Fibroblast of skin of scalp (primary cell): ENCODE measurements at places on chromosomes 16 and 17.
A peak's percentile ranks its signal among the peaks of the same experiment; 100 is the strongest.

- DNase-seq: peak; percentile 53
These were observed 1.5 kb downstream of the SLC38A8 start for GRCh38 chr16:84040823-84041820.

- DNase-seq: peak; percentile 71
These were observed 264.5 kb downstream of the FTO start for GRCh38 chr16:53968454-53968853.

- DNase-seq: peak; percentile 84
These were observed 31.5 kb downstream of the CDK5RAP3 start for GRCh38 chr17:48002266-48002915.

DNA sequence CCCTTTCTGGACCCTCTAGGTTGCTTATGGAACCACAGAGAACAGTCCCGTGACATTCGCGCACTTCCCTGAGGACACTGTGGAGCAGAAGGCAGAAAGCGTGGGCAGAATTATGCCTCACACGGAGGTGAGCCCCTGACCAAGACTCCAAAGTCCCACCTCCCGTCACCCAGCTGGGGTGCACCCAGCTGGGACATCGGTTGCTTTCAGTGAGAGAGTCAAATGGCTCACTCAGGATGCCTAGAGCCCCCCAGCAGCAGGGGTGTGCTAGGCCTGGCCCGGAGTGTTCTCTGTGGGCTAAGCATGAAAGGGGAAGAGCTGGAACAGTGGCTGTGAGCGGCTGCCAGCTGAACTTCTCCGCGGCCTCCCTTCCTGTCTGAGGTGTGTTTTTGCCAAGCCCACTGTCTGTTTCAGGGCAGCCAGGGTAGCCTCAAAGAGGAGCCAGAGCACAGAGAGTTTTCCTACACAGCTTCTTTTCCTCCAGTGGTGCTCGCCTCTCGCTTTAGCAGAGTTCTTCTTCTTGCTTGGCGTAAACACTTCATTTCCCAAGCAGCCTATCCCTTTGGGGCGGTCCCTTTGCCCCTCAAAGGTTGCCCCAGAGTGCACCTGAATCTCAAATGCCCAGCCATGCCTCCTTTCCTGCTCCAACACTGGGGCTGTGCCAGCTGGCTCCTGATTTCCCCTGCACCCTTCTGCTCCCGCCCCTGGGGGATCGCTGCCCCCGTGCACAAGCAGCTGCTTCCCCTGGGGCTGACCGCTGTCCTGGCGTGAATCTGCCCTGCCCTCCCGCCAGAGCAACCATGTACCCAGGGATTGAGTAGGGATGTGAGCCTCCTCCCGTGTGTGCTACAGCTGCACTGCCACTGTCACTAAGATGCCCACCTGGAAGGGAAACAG is 2.6 kb upstream of the CHAD start:
- no peak for DNase-seq

DNA sequence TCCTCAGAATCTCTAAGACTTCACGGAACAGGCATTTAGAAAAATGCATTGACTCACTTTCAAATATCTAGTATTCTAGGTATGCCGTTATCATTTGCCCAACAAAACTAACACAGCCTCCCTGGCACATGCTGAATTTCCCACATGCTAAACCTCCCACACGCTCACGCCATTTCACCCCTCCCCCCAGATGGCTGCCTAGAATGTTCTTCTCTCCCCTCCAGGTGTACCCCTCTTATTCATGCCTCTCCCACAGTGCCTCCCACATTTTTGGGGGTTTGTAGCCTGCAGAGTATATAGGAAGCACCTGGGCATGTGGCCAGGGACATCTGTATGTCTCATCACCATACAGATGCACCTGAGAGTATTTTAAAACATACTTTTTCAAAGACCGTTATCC is 38.2 kb upstream of the ICAM2 start:
- no peak for DNase-seq

- DNase-seq: no peak
These were observed 528 bp downstream of the TERB1 start for GRCh38 chr16:66800856-66801255.

DNA sequence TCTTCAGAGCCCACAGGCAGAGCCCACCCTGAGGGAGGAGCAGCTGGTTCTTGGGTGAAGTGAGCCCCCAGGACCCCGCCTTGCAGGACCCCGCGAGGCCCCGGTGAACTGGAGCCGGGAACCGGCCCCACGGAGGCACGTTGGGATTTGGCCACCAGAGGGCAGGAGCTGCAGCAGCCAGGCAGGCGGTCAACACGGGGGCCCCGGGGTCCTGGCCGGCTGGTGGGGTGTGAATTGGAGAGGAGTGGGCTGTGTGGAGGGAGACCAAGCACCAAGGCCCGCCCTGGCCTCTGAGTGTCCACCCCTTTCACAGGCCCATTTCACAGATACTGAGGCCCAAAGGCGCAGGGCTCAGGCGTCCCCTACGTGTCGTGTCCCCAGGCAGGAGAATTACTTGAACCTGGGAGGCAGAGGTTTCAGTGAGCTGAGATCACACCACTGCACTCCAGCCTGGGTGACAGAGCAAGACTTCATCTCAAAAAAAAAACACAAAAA is 2.2 kb downstream of the DPEP1 start:
- no peak for DNase-seq

DNA sequence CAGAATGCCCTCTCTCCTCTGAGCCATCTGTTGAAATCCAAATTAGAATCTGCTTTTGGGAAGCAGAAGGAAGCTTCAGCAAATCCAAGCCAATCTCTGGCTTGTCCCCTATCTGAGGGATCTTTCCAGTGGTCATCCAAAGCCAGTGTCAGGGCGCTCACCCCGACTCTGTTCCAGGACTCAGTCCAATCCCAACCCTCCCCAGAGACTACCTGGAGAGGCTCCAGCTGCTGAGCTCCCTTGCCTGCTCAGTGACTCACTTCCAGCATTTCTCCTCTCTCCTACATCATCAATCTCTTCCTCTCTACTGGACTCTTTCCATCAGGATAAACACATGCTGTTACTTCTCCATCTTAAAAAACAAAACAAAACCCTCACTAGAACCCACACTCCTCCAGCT is 2.4 kb downstream of the MATCAP1 start:
- peak; percentile 74 for DNase-seq

DNA sequence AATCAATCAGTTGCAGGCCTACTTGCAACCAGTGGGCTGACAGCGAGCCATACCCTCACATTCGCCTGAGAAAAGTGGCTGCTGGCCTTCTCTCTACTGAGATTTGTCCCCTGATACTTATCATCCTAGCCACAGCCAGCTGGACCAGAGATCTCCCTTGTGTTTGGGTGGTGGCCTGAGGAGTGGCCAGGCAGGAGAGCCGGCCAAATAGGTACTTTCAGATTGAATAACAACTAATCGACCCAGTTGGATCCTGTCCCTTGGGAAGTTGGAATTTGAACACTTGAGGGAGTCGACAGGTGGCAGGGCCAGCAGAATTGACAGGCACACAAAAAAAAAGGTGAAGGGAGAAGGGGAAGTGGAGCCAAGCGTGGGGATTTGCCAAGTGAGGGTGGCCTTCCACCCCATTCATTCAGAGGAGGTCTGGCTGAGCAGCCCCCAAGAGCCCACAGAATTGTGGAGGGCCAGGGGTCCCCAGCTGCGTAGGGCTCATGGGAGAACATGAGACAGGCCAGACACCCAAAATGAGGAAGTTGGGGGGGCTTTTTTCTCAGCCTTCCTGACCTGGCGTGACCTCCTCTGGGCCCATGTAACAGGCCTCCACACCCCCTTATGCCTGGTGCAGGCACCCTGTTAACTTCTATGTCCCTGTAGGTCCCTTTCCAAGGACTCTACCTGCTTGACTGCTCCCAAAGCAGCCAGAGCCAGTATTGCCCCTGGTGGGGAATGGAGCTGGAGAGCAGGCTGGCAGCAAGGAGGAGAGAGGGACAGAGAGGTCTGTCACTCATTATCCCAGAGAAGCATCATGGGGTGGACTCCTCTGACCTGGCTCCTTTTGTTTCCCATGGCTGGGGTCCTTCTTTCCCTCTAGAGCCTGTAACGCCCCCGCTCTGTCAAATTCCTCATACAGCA is 2.9 kb upstream of the RANGRF start:
- DNase-seq: no peak

GRCh38 chr16:566475-567372 is at the start of gene NHLRC4:
Gene NHLRC4, plus strand, starts transcription at chr16:567005. Its CDS starts 1,043 bp downstream, at chr16:568048.
- DNase-seq: no peak

DNA sequence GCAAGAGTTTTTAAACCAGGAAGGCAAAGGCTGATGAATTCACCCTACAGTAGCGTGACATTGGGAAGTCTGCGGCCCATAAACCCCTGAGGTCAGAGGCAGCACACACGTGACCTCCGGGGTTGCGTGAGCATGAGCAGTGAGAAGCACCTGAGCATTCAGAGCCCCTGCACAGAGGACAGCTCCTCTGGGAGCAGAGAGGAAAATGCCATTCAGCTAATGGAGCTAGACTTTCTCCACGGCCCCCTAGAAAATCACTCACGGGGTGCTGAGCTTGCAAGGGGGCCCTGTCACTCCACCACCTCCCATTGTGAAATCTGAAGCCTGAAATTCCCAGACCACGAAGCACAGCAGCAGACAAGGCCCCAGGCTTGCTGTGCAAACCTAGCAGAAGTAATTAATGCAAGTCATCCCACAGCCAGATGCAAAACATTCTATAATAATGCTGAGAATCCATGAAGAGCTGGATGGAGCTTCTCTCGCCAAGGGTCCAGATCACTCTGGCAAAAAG is 114.9 kb upstream of the RCVRN start:
- peak; percentile 25 for DNase-seq

DNA sequence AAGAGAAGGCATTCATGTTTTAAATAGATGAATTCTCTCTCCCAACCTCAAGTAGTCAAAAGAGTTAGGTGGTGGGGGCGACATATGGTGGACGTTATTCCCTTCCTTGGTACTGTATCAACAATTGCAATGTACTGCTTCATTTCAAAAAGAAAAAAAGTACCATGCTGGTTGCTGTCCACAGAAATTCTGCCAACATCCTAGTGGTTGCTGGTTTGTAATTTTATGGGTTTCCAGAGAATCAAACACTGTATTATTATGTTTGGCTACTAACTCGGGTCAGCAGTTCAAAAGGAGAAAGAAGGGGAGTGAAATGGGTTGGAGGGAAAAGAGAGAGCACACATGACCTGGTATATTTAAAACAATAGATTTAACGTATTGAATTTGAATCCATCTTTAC is 61.1 kb upstream of the KCNJ16 start:
- DNase-seq: no peak

DNA sequence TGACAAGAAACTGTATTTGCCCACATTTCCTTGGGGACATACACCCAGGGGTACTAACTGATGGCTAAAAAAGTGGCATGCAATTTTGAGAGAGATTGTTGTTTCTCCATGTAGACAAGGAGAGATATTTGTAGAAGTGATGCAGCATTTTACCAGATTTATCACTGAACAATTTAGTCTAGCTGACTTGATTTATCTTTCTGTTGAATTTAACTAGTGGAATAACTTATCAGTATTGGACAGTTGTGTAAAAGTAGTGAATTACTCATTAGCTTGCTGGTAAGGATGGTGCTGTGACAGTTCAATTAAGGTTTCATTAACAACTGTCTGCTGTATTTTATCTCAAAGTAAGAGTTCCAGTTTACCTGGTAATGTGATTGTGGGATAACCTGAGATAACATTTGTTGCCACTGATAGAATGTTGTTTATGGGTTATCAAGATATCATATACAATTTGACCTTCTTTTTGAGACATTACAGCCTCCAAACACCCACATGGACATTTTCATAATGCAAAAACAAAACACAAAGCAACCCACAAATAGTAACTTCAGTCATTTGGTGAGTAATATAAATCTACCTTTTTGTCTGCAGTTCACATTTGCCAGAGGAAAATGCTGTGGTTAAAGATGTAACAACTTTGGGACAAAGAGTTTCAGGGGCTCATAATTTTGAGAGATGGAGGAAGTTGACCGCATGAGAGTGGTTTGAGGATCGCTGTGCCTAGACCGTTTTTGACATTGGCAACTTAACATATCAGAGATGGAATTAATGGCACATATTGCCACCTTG is 3.8 kb downstream of the NLK start:
- DNase-seq: no peak

GRCh38 chr16:21302898-21303528 is 24.9 kb upstream of the CRYM start:
- peak; percentile 73 for DNase-seq
